ENCODE measurements at places on chromosomes 5 and 9.

- DNase-seq = no peak
These were observed 472.9 kb downstream of the ARHGEF28 start for GRCh38 chr5:74098941-74099340.

- no peak for DNase-seq
These were observed 358.0 kb downstream of the PDE4D start for GRCh38 chr5:59535561-59535960.

GRCh38 chr9:111900858-111901612 is 4.4 kb downstream of the UGCG start:
- no peak for DNase-seq

DNA sequence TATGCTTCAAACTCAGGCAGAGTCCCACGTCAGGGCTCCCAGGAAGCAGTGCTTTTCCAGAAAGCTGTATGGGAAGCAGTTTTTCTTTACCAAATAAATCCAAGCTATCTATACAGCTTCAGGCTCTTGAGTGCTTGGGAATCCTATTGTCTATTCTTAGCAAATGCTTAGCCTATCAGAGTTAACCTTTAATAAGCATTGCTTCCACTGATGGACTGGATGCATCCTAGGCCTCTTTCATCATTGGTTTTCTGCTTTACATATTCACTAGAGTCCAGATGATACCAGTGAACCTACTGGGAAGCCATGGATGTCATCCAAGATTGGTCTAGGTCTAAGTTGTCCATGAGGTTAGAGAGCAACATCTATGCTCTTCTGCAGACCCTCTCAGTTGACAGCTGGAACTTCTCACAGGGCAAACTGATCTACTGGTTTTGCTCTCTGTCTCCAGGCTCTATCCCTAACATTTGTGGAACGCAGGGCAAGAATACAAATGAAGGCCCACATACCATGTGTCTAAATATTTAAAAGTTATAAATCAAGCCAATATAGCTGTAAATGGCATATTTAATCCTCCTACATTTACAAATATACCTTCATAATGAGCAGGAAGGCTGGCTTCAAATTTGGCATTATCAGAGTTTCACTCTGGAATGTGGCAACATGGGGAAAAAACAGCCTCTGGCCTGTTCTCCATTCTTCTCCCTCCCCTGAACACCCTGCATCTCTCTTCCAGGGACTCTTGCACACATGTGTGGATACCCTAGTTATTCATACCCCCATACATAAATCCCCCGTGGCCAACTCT is 49.8 kb upstream of the PLPP1 start:
- DNase-seq = no peak

DNA sequence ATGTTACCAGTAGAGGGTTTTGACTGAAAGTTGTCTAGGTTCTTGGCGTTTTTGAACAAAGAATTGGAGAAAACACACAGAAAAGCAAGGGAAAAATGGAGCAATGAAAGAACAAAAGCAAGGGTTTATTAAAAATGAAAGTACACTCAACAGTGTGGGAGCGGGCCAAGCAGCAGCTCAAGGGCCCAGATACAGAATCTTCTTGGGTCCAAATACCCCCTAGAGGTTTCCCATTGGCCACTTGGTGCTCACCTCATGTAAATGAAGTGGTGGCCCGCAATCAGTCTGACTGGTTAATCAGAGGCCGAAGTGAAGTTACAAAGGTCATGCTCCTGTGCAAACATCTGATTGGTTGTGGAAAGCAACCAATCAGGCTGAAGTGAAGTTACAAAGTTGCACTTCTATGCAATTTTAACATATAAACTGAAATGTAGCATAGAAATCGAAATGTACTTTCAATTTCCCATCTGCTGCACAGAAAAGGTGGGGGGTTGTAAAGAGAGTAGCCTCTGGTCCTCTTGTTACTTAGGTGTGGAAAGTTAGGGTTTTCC is 1.9 kb upstream of the GM2A start:
- peak; percentile 62 for DNase-seq

- no peak for DNase-seq
These were observed 183.7 kb downstream of the GLIS3 start for GRCh38 chr9:4116071-4116581.

- peak; percentile 16 for DNase-seq
These were observed 94.0 kb downstream of the ACTL7B start for GRCh38 chr9:108761655-108762347.
